Suppressor macrophage treated with lipopolysaccharide for 1 hour (primary cell): ENCODE measurements at places on chromosomes 3 and 15.

- DNase-seq: no peak
Measured at GRCh38 chr3:17357035-17357710, 385.3 kb downstream of the TBC1D5 start.

DNA sequence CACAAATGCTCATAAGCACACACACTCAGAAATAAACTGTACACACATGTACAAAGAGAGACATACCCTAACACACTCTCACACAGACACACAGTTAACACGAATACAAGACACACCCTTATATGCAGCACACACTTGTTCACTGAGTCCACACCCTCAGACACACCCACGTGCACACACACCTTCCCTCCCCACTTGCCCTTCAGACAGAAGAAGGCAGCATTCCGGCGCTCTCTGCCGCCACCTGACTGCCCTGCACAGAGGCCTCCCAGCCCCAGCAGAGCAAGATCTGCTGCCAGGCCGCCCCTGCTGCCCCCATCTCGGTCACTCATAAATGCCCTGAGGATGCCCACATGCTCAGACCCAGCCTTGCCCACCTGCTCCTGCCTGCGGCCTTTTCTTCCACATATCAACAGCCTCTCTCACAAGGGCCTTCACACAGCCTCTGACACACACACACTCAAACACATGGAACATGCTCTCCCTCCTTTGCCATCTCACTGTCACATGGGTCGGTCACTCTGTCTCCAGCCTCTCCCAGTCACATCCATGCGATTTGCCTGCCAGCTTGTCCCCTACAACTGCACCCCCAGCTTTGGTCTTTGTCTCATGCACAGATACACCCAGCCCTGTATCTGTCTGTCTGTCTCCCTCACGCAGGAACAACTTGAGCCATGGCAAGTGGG, 71.1 kb downstream of the EPHB3 start:
- DNase-seq: no peak

GRCh38 chr3:116037954-116038911, 407.1 kb downstream of the LSAMP start:
- DNase-seq: peak; percentile 27

DNA sequence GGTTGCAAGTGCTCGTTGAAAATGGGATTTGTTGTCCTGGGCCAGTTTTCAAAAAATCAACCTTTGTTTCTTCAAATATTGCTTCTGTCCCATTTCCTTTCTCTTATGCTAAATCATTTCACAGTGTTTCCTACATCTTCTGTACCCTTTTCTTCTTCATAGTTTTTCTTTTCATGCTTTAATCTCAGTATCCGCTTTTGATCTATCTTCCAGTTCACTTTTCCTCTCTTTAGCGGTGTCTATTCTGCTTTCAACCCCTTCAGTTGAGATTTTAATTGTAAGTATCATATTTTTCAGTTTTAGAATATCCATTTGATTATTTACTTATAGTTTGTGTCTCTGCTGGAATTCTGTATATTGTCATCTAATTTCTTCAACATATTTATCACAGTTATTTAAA, 311.7 kb upstream of the TPM1 start:
- DNase-seq: no peak

- no peak for DNase-seq
Measured at GRCh38 chr3:139935866-139936817, 1.2 kb downstream of the CLSTN2 start.

DNA sequence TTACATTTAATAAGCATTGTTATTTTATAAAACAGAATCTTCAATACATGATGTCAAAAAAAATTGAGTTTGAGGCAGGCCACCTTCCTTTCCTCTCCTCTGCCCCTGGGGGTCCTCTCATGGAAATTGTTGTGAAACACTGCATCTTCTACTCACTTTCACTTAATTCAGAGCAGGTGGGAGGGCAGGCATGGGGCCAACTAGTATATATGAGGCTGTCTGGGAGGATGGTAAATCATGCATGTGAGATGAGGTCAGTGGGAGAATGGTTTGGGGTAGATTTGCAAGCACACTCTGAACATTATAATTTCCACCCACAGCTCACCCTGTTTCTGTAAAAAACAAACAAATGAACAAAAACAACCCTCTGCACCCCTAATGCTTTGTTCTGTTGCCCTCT, 10.4 kb upstream of the CCDC14 start:
- DNase-seq: no peak

DNA sequence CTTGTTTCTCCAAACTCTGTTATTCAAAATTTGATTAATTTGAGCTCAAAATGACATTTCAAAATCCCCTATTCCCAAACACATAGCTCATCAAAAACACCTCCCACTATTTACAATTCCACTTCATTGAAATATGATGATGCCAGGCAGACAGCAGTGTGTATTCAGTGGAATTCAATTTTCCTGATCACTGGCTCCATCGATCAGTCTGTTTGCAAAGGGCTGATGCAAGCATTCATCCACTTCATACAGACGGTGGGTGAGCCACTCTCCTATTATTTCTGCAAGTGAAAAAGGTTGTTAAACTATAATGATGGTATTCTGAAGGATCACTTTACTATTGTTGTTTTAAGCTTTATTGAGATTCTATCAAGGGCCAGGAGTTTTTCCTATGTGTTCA, 90.7 kb downstream of the RTP4 start:
- no peak for DNase-seq

DNA sequence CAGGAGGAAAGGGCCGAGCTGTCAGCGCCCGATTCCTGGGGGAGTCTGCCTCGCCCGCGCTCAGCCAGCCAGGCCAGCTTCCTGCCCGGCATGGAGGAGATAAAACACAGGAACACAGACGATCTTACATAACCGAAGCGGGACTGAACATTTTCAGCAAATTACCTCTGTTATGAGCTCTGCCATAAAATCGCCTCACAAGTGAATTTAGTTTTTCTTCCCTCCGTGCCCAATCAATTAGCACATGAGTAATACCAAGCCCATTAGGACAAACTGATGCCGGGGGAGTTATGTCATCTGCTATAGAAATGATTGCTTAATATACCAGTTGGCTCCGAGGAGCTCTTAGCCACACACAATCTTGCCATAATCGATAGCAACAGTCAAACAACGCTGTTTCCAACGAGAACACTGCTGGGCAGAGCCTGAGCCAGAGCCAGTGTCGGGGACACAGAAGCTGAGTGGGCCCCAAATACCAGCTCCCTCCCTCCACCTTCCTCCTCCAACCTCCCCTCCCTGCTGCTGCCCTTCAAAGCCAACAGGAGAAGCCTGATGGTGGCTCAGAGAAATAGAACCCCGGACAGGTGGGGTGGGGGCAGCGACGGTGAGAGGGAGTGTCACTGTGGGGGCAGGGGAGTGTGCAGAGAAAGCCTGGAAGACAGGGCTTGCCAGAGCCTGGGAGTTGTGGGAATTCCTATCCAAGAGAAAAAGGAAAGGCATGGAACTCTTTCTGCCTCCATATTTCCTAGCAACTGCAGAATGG, 279.4 kb upstream of the TLE3 start:
- peak; percentile 58 for DNase-seq

DNA sequence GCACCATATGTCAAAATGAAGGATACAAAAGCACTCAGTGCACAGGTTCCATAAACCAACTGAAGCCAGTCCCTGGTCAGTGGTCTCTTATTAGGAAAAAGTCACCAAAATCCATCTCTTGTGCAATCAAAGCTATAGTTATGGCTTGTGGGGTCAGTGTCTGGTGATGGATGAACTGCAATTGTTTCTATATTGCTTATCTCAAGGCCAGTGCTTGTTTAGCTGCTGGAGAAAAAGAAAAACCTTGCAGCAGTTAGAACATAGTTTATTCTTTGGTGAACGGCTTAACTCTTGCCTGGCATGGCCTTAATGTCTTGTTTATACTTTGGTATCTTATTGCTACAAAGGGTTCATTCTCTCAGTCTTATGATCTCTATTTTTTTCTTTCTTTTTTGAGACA, 2.9 kb upstream of the UQCRC1 start:
- no peak for DNase-seq

- DNase-seq: no peak
Measured at GRCh38 chr15:57302640-57303257, 73.6 kb upstream of the CGNL1 start.

DNA sequence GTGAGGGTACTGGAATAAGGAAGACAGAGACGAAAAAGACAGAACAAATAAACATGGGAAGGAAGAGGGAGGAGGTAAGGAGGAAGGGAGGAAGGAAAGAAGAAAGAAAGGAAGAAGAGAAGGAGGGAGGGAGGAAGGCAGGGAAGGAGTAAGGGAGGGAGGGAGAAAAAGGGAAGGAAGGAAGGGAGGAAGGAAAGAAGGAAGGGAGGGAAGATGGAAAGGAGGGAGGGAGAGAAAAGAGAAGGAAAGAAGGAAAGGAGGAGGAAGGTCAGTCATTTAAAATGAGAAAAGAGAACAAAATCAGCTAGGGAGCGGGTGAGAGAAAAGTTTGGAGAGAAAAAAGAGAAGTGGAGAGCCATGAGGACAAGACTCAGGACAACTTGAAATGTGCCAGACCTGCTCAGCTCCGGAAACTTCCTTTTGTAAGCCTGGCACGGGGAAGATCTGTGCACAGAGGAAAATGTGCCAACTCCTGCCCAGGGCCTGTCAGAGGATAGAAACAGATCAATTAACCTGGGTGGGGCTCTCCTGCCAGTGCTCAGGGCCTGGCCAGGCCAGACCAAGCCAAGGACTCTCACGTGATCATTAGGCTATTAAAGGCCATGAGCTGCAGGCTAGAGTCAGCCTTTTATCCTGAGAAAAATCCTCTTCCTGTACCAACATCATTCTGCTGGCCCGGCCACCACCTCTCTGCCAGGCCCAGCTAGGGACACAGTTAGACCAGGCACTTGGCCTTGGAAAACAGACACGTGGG, 50.1 kb upstream of the BCL6 start:
- no peak for DNase-seq

DNA sequence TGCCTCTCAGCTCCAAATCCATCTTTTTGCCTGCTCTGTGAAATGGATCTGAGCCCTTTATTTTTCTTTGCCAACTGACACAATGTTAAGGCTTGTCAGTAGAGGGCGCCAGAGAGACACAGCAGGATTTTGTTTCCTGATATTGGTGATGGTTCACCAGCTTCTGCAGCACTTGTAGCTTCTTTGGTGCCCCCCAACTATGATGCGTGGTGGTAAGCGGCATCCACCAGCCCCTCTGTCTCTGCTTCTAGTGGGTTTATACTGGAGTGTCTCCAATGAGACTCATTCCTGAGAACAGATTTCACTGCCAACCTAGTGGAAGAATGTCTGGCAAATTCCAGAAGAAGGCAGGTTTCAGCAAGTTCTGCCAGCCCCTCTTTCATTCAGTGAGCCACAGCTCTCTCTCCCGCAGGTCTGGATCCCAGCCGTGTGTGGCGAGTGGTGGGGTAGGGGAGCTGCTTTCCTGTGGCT, 471.9 kb upstream of the FRG2C start:
- peak; percentile 59 for DNase-seq

GRCh38 chr3:65714134-65714533, 324.6 kb downstream of the MAGI1 start:
- no peak for DNase-seq

DNA sequence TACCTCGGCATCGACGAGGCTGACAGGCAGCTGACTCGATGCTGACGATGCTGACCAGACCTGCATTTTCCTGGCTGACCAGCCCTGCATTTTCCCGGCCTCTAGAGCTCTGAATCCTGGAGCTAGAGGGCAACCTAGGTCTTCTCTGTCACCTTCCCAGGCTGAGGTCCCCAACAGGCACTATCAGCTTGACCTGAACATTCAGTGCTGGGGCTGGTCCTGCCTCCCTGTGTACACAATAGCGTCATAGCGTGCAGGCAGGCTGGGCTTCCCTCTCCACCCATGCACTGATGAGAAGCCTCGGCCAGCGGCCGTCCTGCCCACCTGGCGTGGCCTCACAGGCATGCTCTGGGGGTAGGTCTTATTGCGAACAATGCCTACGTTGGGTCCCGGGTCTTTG, 62.3 kb upstream of the SNRPA1 start:
- DNase-seq: no peak

- no peak for DNase-seq
Measured at GRCh38 chr3:55474213-55474632, 12.9 kb downstream of the WNT5A start.

DNA sequence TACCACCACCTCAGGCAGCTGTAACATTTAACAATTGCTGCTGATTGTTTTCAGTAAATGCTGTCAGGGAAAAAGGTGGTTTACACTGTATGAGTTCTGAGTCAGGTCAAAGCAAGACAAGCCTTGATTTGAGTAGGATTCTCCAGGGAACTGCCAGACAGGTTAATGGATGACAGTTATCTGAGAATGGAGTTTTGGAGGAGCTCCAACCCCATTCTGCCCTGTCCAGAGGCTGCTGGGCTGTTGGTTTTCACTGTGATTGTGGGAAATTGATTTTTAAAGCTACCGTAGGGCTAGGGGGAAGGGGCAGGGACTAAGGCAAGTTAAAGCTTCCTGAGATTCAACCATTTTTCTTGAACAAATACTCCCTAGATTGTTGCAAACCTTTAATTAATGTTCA, 39.9 kb downstream of the TICRR start:
- DNase-seq: no peak

DNA sequence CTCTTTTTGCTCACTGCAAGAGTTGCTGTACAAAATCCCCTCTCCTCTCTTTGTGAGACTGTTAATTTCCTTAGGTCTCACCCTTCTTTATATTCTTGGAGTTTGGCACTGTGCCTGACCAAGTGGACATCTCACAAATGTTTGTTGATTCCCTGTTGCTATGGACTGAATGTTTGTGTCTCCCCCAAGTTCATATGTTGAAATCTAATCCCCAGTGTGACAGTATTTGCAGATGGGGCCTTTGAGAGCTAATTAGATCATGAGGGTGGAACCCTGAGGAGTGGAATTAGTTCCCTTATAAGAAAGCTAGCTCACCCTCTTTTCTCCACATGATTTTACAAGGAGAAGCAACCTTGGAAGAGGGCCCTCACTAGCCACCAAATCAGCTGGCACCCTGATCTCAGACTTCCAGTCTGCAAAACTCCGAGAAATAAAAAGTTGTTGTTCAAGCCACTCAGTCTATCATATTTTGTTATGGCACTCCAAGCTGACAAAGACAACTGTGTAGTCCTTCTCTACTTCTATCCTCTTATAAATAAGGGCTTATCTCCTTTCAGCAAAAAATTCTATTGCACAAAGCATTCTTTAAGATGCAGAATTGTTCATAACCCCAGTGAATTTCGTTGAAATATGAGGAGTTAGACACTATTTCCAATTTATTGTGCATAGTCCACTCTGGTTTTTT, 65.5 kb upstream of the NPHP3 start:
- DNase-seq: peak; percentile 7

DNA sequence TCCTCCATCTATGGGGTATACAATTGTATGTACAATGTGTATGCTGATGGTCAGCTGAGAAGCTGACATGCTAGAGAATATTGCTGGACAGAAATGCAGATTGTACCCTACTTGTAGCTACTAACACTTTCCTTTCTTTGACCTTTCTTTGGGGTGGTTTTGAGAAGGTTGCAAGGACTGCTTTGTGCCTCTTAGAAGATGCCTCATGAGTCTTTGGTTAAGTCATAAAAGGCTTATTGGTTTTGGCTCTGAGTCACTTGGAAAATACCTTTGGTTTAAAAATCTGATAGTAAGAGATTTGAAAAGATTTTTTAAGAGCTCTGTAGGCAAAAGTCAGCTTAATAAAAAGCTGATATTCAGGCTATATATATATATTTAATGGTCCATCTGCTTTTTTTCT, 71.5 kb downstream of the ZMAT3 start:
- no peak for DNase-seq

- no peak for DNase-seq
Measured at GRCh38 chr15:69271217-69271616, 27.5 kb upstream of the PAQR5 start.

- no peak for DNase-seq
Measured at GRCh38 chr3:4688411-4688810, 195.3 kb downstream of the ITPR1 start.

GRCh38 chr3:171944118-171945016, 95.0 kb upstream of the FNDC3B start:
- DNase-seq: peak; percentile 23
